ENCODE measurements at places on chromosomes 7 and 10. TPM values are rescaled to one million over a fixed set of nuclear protein-coding genes. Genes with fewer than 3 reads are reported as not detected.

Gene FAM237B
- total RNA-seq, result not detected

Gene PDAP1
- 17.9 TPM for total RNA-seq

Gene INA
- under 0.01 TPM for total RNA-seq

Gene ZNF365
- not detected for total RNA-seq

Gene PODXL
- 75.0 TPM for total RNA-seq

Gene SLF2
- total RNA-seq, result 21.2 TPM

Gene CACNB2
- total RNA-seq, result not detected

Gene CTAGE8
- not detected for total RNA-seq

Gene TMEM236
- 0.65 TPM for total RNA-seq

Gene ACHE
- 1.7 TPM for total RNA-seq

Gene FAS
- total RNA-seq, result 10.7 TPM

DNA sequence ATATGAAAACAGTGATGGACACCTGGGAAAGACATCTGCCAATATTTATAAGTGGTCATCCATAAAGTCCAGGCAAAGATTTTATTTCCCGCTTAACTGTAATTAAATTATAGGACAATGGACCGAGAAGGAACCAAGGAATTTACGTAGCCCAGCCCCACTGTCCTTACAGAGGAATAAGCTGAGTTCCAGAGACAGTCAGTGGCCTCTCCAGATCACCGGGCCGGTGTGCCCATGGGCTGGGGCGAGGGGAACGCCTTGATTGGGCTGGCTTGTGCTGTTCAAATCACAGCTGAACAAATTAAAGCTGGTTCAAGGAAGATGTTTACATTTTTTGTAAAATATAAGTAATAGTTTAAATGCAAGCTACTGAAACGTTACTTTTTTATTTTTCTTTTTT lies 40.7 kb downstream of the PFKP start:
- no peak for DNase-seq

DNA sequence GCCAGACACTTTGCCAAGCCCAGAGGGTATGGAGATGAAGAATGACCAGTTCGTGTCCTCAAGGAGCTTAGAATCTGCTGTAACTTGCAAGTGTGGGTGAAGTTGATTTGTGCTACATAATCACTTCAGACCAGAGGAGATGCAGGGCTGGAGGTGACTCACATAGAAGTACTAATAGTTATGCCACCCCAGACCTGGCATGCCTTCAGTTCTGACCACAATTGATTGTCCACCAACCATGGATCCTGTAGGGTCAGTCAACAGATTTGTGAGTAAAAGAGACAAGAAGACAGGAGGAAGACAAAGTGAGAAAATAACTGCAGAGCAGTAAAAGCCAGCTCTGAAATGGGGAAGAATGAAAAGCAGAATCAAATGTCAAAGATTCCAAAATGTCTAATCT lies 51.2 kb upstream of the BMPER start:
- no peak for DNase-seq

- DNase-seq, result no peak
These were observed 138.8 kb upstream of the TCERG1L start for GRCh38 chr10:131450216-131450765.

DNA sequence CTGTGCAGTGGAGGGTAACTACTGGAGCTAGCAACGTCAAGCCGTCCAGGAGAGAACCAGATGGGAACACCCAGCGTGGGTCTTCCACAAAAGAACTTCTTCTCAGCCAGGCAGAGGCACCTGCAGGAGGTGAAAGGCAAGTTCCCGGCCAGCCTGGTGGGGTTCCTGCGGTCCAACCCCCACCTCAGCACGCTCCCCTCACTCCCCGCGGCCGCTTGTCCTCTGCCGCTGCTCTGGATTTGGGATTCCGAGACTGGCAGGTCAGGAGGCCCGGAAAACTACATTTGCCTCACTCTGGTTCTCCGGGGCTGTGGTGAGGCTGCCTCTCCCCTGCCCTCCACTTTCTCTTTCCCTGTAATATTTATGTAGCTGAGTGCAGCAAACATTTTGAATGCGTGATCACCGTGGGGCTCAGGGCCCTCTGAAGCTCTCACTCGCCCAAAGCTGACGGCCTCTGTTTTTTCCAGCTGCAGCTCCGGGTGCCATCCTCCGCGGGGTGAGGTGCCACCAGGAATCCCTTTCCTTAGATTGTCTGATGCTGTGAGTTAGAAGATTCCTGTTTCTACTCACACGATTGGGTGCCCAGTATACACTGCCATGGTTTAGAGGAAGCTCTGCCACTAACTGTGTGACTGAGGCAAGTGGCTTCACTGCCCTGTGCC lies 366.9 kb downstream of the DNAJB6 start:
- no peak for DNase-seq

DNA sequence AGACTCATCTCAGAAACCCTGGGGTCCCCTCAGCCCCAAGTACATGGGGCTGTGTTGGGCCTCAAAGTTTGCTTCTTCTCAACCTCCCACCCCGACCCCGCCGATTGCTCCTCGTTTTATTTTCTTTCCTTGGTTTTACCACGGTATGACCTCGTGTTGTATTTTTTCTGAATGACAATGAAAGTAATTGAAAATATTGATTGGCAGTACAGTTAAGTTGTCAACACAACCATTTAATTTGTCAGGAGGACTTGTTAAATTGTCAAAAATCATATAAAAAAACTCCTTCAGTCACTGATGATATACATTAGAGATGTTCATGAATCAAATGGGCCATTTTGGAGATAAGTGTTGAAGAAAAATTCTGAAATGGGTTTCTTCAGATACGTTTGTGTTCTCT lies 520.7 kb downstream of the LRMDA start:
- no peak for DNase-seq

GRCh38 chr7:105760551-105761447 lies 115.6 kb downstream of the ATXN7L1 start:
- no peak for DNase-seq

DNA sequence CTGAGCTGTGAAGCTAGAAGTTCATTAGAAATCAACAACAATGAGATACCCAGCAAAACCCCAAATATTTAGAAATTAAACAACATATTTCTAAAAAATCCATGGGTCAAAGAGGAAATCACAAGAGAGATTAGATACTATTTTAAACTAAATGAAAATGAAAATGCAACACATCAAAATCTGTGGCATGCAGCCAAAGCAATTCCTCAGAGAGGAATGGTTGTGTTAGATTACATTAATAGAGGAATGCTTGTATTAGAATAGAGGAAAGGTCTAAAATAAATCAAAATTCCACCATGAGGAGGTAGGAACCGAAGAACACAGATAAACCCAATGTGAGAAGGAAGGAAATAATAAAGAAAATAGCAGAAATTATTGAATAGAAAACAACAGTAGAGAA lies 642.1 kb upstream of the GALNT17 start:
- no peak for DNase-seq

GRCh38 chr7:100875356-100875751 lies 451 bp downstream of the SRRT start:
- peak; percentile 37 for DNase-seq

DNA sequence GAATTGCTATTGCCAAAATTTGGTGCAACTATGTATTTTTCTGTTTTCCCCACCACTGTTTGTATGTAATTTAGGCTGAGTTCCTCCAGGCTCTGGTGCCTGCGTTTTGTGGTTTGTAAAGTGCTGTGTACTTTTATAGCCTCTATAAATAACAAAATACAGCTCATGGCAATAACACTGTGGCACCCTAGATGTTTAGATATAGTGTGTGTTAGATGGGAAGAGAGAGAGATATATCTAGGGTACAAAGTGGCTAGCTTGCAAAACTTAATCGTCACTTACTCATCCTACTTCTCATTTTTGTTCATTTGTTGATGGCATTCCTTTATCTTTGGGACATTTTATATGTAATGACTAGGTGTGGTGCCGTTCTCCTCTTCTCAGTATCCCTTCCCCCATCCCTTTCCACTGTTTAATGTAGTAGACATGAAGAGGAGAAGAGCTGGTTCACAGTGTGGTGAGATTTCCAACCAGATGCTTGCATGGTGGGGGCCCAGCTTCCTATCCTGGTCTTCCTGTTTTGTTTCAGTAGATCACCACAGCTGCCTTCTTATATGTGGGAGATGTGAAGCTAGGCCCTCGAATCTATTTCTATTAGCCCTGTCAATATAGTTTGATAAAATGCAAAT lies 115.0 kb downstream of the SND1 start:
- DNase-seq, result peak; percentile 5

DNA sequence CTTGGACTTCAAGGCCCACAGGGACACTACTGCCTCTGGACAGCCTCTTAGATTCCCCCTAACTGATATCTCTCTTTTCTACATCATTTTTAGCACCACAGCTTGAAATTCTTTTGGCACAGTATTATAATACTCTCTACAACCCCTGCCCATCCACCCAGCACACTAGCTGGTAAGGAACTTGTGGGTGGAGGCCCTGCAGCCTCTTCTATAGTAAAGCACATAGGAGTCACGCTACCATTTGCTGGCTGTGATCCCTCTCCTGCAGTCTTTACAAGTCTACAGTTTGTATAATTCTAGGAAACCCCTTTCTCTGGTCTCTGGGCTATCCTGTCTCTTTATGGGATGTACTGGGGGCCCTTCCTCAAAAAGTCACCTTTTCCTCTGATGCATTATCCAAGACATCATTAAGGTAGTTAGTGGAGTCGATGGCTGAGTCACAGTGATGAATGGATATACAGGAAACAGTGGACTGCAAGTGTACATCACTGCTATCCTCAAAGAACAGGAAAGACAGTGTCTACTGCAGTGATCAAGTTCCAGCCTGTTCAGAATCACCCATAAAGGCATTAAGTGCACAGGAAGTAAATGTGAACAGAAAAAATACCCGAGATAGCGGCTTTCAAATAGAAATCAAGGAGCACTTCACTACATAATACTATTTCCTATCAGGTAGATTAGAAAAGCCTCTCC lies 54.4 kb downstream of the STK17A start:
- no peak for DNase-seq

- DNase-seq, result no peak
These were observed 101.1 kb upstream of the RET start for GRCh38 chr10:42975558-42976340.

GRCh38 chr10:31319602-31320549 lies 860 bp downstream of the ZEB1 start:
- DNase-seq, result peak; percentile 46

DNA sequence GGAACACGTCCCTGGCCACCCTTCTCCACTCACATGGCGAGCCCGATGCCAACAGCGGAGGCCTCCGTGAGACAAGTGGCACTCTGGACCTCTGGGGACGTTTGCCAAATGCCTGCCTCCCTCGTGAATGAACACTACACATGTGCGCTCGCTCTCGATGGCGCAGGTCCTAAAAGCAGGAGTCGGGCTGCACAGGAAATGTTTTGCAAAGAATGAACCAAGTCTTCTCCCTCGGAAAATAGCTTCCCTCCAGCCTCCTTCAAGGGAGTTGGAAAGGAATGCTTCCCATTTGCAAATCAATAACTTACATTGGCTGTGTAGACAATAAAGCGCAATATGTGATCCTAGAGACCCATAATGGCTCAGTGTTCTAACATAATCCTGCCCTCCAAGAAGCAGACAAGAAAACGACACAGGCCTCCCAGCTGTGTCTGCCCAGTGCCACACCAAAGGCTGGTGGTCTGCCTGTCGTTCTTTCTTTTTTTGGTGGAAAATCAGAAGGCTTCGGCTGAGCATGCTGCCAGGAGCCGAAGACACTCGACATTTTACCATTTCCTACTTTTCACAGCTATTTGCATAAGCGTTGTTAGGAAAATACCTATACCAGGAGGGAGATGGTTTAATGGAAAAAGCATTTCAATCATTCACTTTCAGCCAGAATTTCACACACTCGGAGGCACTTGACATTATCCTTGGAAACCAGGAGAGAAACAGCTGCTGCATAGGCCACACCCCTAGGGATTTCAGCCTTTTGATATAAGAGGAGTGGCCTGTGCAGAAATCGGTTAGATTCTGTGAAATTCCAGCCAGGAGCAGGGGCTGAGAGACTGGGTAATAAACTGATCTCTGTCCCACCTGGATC lies 38.4 kb downstream of the ATXN7L1 start:
- peak; percentile 12 for DNase-seq

GRCh38 chr10:45238896-45239295 lies 76.5 kb downstream of the OR13A1 start:
- peak; percentile 24 for DNase-seq

DNA sequence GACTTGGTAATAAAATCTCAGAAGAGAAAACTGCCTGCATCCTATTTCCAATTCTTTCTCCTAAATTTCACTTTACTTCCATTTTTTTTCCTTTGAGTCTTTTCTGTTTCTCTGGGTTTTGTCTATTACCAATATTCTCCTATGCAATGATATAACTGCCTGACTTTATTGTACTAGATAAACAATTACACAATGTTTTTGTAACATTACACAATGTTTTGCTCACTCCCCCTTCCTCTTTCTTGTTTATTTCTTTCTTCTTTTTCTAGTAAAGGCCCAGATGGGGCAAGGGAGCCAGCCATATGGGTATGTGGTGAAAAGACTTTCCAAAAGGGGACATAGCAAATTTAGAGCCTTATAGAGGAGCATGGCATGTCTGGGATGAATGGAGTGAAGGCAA lies 278.7 kb upstream of the PHYHIPL start:
- no peak for DNase-seq

DNA sequence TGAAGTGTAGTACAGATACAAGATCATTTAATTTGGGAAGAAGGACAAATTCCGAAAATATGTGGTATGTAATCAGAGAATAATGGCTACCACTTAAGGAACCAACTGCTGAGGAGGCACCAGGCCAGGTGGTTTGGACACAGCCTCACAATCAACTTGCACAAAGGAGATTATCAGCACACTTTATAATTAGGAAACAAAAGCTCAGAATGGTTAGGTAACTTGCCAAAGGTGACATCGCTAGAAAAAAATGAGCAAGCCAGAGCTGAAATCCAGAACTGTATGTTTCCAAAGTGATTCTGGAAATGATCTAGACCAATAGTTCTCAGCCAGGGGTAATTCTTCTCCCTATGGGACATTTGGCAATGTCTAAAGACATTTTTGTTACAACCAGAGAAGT lies 36.6 kb downstream of the ERCC6 start:
- DNase-seq, result no peak
